ENCODE measurements at places on chromosomes 7 and 10. TPM values are rescaled to one million over a fixed set of nuclear protein-coding genes. Genes with fewer than 3 reads are reported as not detected.

DNA sequence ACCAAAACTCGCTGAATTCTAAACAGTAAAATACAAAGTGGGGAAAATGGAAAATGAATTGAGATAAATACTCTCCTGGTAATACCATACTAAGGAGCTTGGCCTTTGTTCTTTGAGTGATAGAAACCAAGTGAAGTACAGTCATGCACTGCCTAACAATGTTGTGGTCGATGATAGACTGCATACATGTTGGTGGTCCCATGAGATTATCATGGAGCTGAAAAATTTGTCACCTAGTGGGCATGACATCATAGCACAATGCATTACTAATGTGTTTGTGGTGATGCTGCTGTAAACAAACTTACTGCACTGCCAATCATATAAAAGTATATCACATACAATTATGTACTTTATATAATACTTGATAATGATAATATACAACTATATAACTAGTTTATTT lies 419.1 kb downstream of the ARL4A start:
- DNase-seq = no peak
- no peaks in the 10 kb centered on the region for H3K27me3 ChIP-seq
- no peaks in the 10 kb centered on the region for H3K36me3 ChIP-seq

NUTM2A gene
- total RNA-seq = 0.39 TPM

GPRIN2 gene
- total RNA-seq = not detected

DNA sequence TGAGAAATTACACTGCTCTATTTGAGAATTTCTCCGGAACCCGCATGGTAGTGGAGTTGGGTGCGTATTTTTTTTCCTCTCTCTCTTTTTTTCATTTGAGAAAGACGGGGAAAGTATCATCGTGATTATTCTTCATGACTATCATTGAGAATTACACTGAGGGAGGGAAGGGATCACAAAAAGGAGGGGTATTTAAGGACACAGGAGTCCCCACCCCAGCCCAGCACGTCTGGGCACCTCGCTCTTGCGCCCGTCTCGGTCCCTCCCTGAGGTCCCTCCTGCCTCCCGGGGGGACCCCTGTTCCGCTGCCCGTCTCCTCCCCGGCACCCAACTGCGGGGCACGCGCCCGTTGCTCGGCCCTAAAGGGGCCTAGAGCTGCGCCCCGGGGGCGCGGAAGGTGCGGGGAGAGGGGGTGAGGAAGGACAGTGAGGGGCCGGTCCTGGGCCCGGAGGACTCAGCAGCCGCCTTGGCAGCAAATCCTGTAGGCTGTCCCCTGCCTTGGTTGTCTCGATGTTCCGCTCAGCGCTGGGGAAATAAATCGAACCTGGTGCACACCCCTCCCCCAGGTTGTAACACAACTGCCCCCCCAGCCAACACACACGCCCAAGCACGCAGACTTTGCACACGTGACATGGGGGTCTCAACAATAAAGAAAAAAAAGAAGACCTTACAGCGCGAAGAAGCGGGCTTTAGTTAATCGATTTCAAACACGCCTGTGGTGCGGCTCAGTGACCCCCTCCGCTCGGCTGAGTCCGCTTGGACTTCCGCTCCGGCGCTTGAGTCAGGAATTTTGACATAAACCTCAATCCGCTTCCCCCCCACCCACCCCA lies 18.6 kb upstream of the GATA3 start:
- H3K4me3 ChIP-seq = peak overlapping the region; percentile 26
- no peak for DNase-seq
- H3K27me3 ChIP-seq = peaks cover 70% of the 10 kb centered on the region
- peaks cover 26% of the 10 kb centered on the region for H3K4me1 ChIP-seq

DNA sequence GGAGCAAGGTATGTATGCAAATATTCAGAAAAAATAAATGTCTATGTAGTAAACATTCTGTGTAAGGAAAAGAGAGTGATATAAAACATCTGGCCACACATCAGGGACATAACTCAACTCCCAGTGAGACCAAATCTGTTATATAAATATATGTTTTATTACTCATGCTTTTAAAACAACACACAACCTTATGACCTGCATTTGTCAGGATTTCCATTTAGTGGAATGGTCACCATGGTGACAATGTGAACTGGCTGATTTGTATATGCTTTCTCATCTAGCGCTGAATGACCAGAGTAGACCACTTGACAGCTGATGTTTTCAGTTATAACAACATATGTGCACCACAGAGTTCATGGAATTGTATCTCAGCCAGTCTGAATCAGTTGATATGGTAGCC lies 551.7 kb downstream of the HTR7 start:
- H3K4me1 ChIP-seq = no peaks in the 10 kb centered on the region
- no peak for DNase-seq
- no peaks in the 10 kb centered on the region for H3K36me3 ChIP-seq

- no peak overlapping the region for H3K27ac ChIP-seq
- H3K4me1 ChIP-seq = peaks cover 4% of the 10 kb centered on the region
- no peaks in the 10 kb centered on the region for H3K36me3 ChIP-seq
- DNase-seq = no peak
- H3K4me3 ChIP-seq = no peak overlapping the region
Measured at GRCh38 chr7:22214000-22214399, 143.0 kb downstream of the RAPGEF5 start.

DNA sequence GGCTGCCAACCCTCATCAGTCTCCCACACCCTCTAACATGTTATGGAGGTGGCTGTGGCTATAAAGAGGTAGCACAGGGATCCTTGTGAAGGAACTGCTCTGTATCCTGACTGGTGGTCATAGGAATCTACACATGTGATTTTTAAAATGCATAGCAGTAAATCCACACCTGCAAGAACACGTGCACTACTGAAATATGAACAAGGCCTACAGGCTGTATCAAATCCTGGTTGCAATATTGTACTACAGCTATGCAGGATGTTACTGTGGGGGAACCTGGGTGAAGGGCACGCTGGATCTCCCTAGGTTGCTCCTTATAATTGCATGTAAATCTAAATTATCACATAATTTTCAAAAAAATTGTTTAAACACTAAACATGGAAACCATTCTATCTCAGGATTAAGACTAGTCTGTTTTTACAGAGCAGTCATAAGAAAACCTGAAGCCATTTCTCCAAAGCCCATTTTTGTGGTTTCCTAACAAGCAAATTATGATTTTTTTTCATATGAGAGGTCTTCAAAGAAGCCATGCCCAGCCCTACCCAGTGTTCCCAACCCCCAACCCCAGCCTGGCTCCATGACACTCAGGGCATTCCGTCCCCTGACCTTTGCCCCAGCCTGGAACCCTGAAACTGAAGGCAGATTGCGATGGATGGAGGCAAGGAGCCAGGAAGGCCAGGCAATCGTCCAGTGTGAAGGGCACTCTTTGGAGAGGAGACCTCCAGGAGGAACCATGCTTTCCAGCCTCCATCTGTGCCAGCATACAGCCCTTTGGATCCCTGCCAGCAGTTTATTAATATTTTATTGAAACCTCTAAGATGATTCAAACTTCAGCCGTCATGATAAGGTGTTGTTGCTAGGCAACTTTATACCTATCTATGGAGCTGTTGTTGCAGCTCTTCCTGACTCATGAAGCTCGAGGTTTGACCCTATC lies 161.0 kb downstream of the GRID1 start:
- no peaks in the 10 kb centered on the region for H3K4me1 ChIP-seq
- no peak for DNase-seq
- peaks cover 4% of the 10 kb centered on the region for H3K27me3 ChIP-seq
- no peak overlapping the region for H3K4me3 ChIP-seq

C10orf105 gene
- total RNA-seq = 0.34 TPM

DNA sequence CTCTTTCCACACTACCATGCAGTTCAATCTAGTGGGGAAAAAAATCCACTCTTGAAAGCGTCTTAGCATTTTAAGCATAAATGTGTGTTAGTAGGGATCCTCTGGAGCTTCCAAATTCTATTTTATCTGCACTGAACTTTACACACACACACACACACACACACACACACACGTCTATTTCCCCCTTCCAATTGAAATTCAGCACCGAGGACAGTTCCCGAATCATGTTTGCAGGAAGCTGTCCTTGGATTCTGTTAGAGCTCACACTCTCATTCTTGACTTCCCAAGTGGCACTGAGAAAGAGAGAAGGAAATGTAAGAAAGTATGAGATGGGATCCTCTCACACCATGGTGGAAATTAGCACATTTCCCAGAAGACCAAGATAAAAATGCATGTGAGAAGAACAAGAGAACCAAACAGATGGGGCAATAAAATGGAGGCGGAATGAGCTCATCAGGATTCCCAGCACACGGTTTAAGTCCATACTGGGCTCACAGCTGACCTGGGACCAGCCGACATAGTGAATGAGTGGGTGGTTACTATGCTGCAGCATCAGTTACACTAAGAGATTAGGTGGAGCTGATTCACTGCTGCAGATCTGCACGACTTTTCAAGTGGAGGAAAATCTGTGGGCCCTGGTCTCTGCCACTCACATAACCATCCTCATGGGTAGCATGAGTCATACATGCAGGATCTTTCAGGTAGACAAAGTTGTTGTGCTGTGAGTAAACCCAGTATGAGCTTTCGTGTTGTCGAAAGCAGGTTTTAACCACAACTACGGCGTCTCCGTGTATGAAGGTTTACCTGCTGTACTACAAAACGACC lies 3.3 kb upstream of the NPTX2 start:
- peaks cover 54% of the 10 kb centered on the region for H3K27me3 ChIP-seq
- H3K36me3 ChIP-seq = no peaks in the 10 kb centered on the region
- no peak overlapping the region for H3K4me3 ChIP-seq
- H3K27ac ChIP-seq = no peak overlapping the region
- DNase-seq = no peak

HOXA2 gene
- total RNA-seq = not detected

OPN4 gene
- total RNA-seq = not detected

DNA sequence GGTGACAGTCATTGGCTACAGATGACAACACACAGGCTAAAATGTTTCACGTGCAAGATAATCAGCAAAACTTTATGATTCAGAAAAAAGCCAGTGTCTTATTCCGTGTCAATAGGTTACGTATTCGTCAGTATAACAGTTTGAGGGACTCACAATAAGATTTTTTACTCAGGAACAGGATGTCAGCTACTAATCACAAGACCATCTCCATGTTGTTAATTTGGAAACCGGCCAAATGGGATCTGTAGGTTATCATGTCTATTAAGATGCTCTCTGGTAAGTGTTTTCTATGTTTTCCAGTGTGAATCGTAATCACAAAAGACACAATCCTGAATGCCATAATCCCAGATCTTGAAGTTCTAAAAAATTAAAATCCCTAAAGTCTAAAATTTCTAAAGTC lies 197.3 kb downstream of the ETV1 start:
- no peak for DNase-seq
- H3K27me3 ChIP-seq = no peaks in the 10 kb centered on the region
- H3K4me3 ChIP-seq = no peak overlapping the region
- H3K36me3 ChIP-seq = no peaks in the 10 kb centered on the region
- H3K4me1 ChIP-seq = no peaks in the 10 kb centered on the region

GRCh38 chr10:87053577-87054181 lies 33.6 kb downstream of the FAM25A start:
- H3K4me3 ChIP-seq = no peak overlapping the region
- H3K27me3 ChIP-seq = no peaks in the 10 kb centered on the region
- DNase-seq = no peak
- peaks cover 32% of the 10 kb centered on the region for H3K36me3 ChIP-seq

- H3K27me3 ChIP-seq = no peaks in the 10 kb centered on the region
- no peak overlapping the region for H3K4me3 ChIP-seq
- H3K4me1 ChIP-seq = peaks cover 55% of the 10 kb centered on the region
- no peak for DNase-seq
Measured at GRCh38 chr7:100472121-100472851, 6.7 kb downstream of the TSC22D4 start.

DNA sequence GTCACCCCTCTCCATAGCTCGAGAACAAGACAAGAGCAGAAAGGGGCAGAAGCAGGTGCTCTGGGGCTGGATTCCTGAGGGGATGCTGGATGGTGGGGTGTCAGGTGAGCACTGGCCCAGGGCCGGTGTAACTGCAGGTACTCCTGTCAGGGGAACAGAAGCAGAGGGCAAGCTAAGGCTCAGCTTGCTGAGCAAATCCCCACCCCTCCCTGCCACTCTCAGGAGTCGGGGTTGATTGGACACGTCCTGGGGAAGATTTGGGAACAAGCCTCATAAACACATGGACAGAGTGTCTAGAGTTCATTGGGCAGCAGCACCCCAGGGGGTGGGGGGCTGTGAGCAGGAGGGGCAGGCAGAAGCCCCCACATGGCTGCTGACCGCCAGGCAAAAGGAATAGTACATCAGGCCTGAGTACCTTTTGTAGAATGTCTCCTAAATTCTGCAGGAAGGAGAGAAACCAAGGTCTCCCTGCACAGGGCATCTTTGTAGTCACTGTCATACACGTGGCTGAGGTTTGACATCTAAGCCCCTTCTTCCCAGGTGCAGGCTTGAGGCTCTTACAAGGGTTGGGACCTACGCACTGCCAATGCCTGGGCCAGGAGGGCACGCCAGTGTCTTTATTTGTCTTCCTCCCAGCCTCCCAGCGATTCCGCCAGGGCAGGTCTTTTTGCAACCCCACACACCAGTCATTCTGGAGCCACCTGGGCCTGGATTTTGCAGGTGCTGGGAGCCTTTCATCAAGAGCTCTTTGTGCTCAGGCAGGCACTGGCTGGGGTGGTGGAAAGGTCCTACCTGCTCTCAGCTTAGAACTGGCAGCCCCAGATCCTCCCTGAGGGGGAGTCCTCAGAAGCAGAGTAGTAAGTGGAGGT lies 2.8 kb downstream of the CALML3 start:
- H3K36me3 ChIP-seq = no peaks in the 10 kb centered on the region
- no peaks in the 10 kb centered on the region for H3K4me1 ChIP-seq
- H3K4me3 ChIP-seq = no peak overlapping the region
- H3K27ac ChIP-seq = no peak overlapping the region
- DNase-seq = no peak

GRCh38 chr7:151126491-151127137 lies 40.3 kb downstream of the AGAP3 start:
- H3K27ac ChIP-seq = no peak overlapping the region
- no peaks in the 10 kb centered on the region for H3K27me3 ChIP-seq
- no peak overlapping the region for H3K4me3 ChIP-seq
- no peak for DNase-seq
- H3K36me3 ChIP-seq = peaks cover 10% of the 10 kb centered on the region
- peaks cover 5% of the 10 kb centered on the region for H3K4me1 ChIP-seq

- no peak for DNase-seq
- no peak overlapping the region for H3K27ac ChIP-seq
- no peaks in the 10 kb centered on the region for H3K4me1 ChIP-seq
- H3K4me3 ChIP-seq = no peak overlapping the region
- H3K36me3 ChIP-seq = no peaks in the 10 kb centered on the region
- no peaks in the 10 kb centered on the region for H3K27me3 ChIP-seq
Measured at GRCh38 chr7:42522227-42522991, 285.4 kb upstream of the GLI3 start.

GRCh38 chr10:112409755-112410154 lies 35.8 kb downstream of the ACSL5 start:
- no peaks in the 10 kb centered on the region for H3K27me3 ChIP-seq
- no peak overlapping the region for H3K27ac ChIP-seq
- H3K4me1 ChIP-seq = peaks cover 3% of the 10 kb centered on the region
- H3K4me3 ChIP-seq = no peak overlapping the region
- no peak for DNase-seq

GRCh38 chr10:2150288-2150687 lies 413.0 kb upstream of the ADARB2 start:
- H3K4me3 ChIP-seq = no peak overlapping the region
- H3K36me3 ChIP-seq = no peaks in the 10 kb centered on the region
- DNase-seq = no peak
- peaks cover 2% of the 10 kb centered on the region for H3K27me3 ChIP-seq

- H3K27me3 ChIP-seq = no peaks in the 10 kb centered on the region
- DNase-seq = no peak
- no peak overlapping the region for H3K4me3 ChIP-seq
- H3K4me1 ChIP-seq = no peaks in the 10 kb centered on the region
Measured at GRCh38 chr7:256981-257646, 32.9 kb upstream of the FOXL3 start.

Measured in activated CD4-positive, alpha-beta T cell treated with anti-CD3 and anti-CD28 coated beads for 36 hours (primary cell).